ENCODE measurements at places on chromosomes 7 and 10. TPM values are rescaled to one million over a fixed set of nuclear protein-coding genes. Genes with fewer than 3 reads are reported as not detected.

- peaks cover 6% of the 10 kb centered on the region for H3K4me1 ChIP-seq
- no peak for DNase-seq
- peaks cover 4% of the 10 kb centered on the region for H3K27me3 ChIP-seq
- no peak overlapping the region for H3K4me3 ChIP-seq
- no peak overlapping the region for H3K27ac ChIP-seq
- H3K36me3 ChIP-seq = no peaks in the 10 kb centered on the region
These were observed 295.0 kb downstream of the PARD3 start for GRCh38 chr10:34520084-34520483.

DNA sequence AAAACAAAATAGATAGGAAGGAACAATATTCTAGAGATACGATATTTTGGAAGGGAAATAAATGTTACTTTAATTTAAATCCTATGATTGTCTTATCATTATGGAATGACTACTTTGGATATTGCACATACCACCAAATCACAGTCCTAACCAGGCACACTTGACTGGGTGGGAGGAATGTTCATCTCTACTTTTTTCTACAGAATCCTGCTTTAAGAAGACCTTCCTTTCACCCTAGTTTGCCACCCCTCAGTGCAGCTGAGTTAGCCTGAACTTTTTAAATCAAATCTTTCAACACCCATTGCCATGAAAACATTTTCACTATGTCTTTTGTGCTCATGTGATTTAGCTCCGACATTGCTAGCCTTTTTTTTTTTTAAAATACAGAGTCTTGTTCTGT lies 38.1 kb downstream of the RELN start:
- H3K4me3 ChIP-seq = no peak overlapping the region
- H3K27me3 ChIP-seq = no peaks in the 10 kb centered on the region
- H3K4me1 ChIP-seq = no peaks in the 10 kb centered on the region

GRCh38 chr7:80499350-80499953 lies 12.4 kb downstream of the GNAT3 start:
- no peaks in the 10 kb centered on the region for H3K36me3 ChIP-seq
- no peak overlapping the region for H3K4me3 ChIP-seq
- no peak overlapping the region for H3K27ac ChIP-seq
- DNase-seq = no peak
- H3K27me3 ChIP-seq = no peaks in the 10 kb centered on the region

CASTOR2 gene
- total RNA-seq = 6.4 TPM

- H3K4me3 ChIP-seq = no peak overlapping the region
- no peak for DNase-seq
- no peaks in the 10 kb centered on the region for H3K27me3 ChIP-seq
- H3K36me3 ChIP-seq = peaks cover 27% of the 10 kb centered on the region
- H3K27ac ChIP-seq = no peak overlapping the region
These were observed 283.4 kb upstream of the AOAH start for GRCh38 chr7:37007691-37008090.

DNA sequence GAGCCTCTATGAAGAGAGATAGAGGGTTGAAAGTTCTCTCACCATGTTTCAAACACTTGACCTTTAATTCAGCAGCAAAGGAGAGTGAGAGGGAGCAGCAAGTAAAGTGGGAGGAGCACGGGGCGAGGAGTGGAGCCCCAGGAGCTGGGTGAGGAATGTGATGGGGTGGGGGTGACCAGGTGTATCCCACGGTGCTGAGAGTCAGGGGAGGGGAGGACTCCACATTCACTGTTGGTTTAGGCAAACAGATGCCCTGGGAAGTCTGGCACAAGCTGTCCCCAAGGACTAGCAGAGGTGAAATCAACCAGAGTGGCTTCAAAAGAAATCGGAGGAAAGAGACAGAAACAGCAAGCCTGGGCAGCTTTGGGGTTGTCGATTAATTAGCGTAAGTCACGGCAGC lies 101.8 kb upstream of the PITRM1 start:
- H3K27ac ChIP-seq = no peak overlapping the region
- no peaks in the 10 kb centered on the region for H3K4me1 ChIP-seq
- no peak overlapping the region for H3K4me3 ChIP-seq
- H3K27me3 ChIP-seq = peaks cover 20% of the 10 kb centered on the region

- no peaks in the 10 kb centered on the region for H3K36me3 ChIP-seq
- H3K27ac ChIP-seq = no peak overlapping the region
- no peak overlapping the region for H3K4me3 ChIP-seq
- no peak for DNase-seq
These were observed 817.3 kb downstream of the LRMDA start for GRCh38 chr10:76248649-76249200.

Measured in activated T-helper 1 cell treated with anti-CD3 and anti-CD28 coated beads, Interleukin-12 subunit alpha, Interleukin-12 subunit beta, Interleukin-2, Interleukin-4 antibody, amounts not matched to agents 30 ng/mL and 10 ng/mL and 1 ng/mL, durations not matched to agents 14 hours and 24 hours and 36 hours (primary cell).